ENCODE measurements at places on chromosomes 5 and 9.

DNA sequence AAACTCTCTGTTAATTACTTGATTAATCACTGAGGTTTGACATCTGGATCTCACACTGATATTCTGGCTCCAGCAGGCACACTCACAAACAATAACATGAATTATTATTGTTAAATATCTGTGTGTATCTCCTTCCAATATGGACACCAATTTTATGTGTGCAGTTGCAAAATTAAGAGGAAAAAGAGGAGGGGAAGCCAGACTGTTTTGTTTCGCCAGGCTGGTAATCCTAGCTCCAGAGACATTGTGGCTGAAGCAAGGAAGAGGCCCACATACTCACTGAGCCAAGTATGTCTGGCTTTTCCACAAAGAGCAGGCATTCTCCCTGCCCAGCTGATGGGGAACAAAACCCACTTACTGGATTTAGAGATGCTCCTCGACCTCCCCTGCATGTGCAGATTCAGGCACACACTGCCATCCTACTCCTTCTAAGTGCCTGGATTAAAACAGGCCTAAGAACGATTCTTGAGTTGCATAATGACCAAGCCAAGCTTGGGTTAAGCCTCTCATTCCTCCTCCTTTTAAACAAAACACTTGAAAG is 181.9 kb downstream of the ESM1 start:
- no peak for DNase-seq

- DNase-seq: no peak
These were observed 35.6 kb downstream of the TRIO start for GRCh38 chr5:14178671-14179211.

- DNase-seq: no peak
These were observed 145.0 kb downstream of the SLC12A2 start for GRCh38 chr5:128228521-128228920.

- DNase-seq: no peak
These were observed 91.8 kb upstream of the MTAP start for GRCh38 chr9:21710548-21711191.

GRCh38 chr5:179912951-179913350 is 5.3 kb upstream of the TBC1D9B start:
- DNase-seq: no peak

GRCh38 chr5:172207511-172207910 is 13.5 kb downstream of the EFCAB9 start:
- no peak for DNase-seq

DNA sequence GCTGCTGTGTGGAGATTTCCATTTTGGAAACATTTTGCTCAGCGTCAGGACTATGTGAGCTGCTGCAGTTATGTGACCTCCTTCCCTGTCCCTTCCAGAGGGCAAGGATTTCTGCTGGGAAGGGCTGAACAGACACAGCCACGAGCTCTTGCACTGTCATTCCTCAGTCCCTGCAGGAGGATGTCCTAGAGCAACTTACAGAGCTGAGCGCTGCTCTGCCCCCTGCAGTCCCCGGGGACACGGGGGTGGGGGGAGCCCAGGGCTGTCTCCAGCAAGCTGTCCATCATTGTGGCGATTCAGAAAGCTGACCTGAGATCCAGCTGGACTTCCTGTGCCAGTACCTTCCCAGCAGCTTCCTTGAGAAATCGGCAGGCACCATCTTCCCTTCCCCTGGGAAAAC is 28.0 kb upstream of the MAP1B start:
- no peak for DNase-seq

- no peak for DNase-seq
These were observed 151.4 kb downstream of the TLE1 start for GRCh38 chr9:81537964-81538363.

- DNase-seq: no peak
These were observed 67.9 kb downstream of the SECISBP2 start for GRCh38 chr9:89386206-89386605.

DNA sequence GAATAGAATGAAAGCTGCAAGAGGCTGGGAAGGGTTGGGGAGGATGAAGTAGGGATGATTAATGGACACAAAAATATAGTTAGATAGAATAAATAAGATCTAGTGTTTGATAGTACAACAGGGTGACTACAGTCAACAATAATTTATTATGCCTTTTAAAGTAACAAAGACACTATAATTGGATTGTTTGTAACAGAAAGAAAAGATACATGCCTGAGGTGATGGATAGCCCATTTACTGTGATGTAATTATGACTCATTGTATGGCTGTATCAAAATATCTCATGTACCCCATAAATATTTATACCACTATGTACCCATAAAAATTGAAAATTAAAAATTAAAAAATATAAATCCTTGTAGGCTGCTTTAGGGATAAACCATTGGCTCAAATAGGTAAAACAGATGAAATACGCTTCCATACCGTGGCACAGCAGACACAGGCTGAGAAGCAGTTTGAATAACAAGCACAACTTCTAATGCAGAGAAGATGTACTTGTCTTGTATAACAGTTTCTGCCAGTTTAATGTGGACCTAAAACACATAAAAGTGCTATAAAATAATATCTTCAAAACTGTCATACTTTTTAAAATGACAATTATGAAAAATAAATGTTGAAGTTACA is 34.9 kb downstream of the APBA1 start:
- DNase-seq: no peak

GRCh38 chr5:61283471-61283870 is 48.6 kb upstream of the ZSWIM6 start:
- DNase-seq: no peak

DNA sequence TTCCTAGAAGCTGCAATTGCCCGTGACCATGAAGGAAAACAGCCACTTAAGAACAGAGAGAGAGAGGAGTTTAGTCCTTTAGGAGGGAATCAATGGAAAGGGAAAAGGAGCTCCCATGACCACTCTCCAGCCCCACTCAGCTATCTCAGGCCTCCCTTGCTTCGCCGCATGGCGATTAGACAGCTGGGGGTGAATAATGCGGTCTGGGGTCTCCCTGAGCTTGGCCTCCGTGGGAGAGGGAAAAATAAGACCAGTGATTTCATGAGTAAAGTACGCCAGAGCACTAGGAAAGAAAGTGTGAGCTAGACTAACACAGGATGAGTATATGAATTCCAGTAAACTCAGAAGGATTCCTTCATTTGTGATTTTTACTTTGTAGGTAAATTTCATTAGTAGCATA is 180.3 kb downstream of the TRIO start:
- DNase-seq: no peak
